ENCODE measurements at places on chromosomes 7 and 10.

- no peak for DNase-seq
These were observed 23.7 kb downstream of the RTKN2 start for GRCh38 chr10:62244785-62245467.

GRCh38 chr7:95517870-95518269 lies 32.1 kb downstream of the ASB4 start:
- no peak for DNase-seq

DNA sequence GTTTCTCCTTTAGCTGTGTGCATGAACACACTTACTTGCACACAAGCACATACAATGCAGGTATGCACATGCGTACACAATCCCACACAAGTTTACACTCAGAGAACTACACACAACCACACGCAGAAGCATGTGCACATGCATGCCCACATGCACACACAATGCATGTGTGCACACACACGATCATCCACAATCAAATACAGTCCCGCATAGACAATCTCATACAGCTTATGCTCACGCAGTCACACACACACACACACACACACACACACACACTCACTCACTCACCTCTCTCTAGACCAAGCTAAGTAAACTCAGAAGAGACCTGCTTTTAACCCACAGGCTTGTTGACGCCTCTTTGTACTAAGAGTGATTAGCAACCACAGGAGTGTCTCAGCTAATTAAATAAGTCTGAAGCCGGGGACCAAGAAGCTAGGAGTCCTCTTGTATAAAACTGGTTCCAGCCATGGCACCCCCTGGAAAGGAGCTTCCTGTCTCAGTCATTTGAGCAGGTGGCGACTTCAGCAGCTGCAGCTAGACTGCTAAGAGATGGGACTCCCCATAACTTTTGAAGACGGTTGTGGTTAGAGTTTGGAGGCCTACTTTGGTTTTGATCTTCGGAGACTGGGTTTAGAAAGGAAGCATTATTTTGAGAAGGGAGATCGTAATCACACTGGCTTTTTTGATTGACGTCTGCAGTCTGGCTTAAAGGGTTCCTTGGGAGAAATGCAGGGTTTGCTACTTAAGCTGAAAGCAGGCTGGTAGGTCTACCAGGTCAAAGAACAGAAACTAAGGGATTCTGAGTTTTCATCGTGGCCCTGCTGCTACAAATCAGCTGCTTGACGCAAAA lies 82.3 kb upstream of the ADRB1 start:
- no peak for DNase-seq

- no peak for DNase-seq
These were observed 62.1 kb upstream of the COL13A1 start for GRCh38 chr10:69739634-69740033.

GRCh38 chr7:121544726-121545125 lies 148.6 kb upstream of the FAM3C start:
- no peak for DNase-seq

DNA sequence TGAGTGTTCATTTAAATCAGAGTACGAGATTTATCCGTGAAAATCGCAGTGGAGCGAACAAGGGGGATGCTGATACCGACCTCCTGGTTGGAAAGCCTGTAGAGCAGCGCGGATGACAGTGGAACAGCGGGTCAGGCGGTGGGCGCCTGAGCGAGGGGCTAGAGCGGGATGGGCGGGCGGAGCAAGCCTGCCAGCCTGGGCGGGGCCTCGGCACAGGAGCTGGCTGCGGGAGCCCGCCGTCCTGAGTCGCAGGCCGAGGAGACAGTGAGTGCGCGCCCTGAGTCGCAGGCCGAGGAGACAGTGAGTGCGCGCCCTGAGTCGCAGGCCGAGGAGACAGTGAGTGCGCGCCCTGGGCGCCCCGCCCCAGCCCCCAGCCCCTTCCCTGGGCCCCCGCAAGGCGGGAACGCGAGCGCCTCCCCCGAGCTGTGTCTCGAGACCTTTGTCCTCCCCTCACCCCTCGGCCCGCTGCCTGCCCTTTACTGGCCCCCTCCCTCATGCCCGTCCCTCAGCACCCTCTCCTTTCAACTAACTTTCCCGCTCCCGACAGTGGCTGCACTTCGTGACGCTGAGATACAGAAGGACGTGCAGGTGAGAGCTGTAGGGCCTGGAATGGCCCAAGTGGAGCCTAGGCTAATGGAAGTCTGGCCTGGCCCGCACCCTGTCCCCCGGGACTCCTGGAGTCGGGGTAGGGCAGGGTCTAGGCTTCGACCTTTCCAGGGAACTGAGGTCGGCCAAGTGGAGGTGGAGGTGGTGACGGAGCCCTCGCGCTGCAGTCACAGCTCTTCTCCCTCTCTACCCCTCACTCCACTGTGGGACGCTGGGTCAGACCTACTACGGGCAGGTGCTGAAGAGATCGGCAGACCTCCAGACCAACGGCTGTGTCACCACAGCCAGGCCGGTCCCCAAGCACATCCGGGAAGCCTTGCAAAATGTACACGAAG lies at the start of gene AS3MT:
Gene AS3MT (plus strand): TSS at position 213 of the 941 bp plus-strand sequence. CDS start 123 bp downstream, at position 336.
- DNase-seq = peak; percentile 79

DNA sequence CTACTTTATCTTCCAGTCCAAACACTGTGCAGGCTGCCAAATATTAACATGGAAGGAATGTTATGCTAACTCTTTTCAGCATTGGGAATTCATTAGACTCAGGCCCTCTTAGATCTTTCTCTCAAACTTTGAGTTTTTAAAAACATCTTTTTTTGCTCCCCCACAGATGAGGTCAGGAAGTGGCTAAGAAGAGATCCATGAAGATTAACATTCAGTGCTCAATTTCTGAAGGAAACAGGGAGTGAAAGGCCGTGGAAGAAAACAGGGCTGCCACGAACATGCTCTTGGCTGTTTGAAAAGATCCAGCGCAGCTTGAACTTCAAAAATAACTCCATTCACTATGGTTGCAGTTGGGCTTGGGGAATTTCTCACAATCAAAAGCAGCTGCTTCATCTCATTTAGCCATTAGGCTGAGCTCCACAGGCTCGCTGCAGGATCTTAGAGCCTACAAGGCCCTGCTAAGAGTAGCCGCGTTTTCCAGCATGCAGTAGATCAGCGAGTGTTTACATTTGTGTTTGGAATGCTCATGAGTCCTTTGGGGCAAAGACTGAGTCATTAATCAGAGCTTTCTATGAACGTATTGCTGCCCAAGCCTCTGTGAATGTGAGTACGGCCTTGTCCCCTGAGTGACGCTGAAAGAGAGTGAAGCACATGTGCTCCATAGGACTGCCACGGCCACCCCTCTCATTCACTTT lies 41.2 kb upstream of the TNS3 start:
- peak; percentile 39 for DNase-seq

DNA sequence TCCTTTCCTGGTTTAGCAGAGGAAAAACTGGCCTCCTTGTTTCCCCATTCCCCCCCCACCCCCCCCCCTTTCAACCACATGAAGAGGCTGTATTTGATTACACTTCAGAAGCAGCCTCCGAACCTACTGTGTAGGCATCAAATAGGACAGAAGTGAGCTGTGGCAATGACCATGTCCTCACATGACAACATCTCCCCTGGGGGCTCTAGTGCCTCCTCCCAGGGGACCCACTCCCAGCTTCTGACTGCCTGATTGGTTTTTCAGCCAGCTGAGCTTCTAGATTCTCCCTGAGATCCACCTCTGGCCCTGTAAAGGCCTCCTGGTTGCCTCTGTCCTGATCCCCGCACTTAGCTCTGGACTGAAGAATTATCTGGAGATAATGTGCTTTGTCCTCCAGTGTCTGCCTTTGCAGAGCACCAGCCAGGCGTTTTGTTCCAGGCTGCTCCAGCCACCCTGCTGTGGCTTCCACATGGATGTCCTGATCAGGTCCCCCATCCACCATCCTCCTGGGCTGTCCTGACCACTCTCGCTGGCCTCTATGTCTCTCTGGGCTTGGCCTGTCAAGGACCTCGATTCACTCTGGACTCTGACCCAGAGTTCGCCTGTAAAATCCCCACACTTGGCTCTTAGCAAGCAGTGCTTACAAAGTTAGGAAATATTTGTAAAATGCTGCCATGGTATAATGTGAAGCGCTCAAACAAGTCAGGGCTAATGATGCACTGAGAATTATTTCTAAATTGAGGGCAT lies 42.4 kb upstream of the TOMM7 start:
- no peak for DNase-seq

- DNase-seq = no peak
These were observed 34.5 kb downstream of the FAM25A start for GRCh38 chr10:87054373-87055295.

- no peak for DNase-seq
These were observed 105.5 kb downstream of the WNT2 start for GRCh38 chr7:117217106-117218035.

DNA sequence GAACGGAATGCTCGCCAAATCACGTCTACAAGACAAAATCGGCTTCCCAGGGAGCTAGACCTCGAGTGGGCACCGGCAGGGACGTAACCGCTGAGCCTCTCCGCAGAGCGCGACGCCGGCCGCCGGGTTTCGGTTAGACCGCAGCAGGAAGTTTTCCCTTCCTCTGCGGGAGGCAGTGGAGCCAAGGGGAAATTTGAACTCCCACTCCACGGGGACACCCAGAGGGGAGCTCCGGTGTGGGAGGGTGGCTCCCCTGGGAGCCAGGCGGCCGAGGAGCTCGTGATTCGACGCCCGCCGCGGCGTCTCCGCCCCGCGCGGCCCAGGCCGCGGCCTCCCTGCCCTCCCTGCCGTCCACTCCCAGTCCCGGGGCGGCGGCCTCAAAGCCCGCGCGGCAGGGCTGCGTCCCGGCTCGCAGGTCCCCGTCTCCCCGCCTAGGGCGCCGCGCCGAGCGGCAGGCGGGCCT lies 426 bp downstream of the SYPL1 start:
- DNase-seq = peak; percentile 54

- no peak for DNase-seq
These were observed 95.4 kb downstream of the TCF7L2 start for GRCh38 chr10:113045147-113046055.

DNA sequence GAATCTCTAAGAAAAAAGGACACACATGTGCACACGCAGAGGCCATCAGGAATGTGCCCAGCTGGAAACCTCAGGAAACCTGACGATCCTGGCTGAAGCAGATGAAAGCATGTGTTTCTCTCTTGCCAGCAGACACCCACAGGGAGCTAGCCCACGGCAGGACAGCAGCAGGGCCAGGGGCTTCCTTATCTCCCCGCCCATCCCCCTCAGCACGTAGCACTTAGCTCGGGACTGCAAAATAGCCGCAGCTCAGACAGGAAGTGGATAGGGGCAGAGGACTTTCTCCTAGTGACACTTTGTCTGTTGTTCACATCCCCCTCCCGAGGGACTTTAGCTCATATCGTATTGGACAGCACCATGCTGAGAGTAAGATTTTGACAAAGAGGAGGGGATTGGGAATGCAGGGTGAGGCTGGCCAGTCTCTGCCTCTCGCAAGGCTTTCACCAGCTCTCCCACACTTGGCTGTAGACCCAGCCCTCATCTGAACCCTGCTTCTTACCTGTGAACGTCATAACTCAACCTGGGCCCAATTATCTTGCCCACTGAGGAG lies 63.8 kb downstream of the MKI67 start:
- DNase-seq = no peak

DNA sequence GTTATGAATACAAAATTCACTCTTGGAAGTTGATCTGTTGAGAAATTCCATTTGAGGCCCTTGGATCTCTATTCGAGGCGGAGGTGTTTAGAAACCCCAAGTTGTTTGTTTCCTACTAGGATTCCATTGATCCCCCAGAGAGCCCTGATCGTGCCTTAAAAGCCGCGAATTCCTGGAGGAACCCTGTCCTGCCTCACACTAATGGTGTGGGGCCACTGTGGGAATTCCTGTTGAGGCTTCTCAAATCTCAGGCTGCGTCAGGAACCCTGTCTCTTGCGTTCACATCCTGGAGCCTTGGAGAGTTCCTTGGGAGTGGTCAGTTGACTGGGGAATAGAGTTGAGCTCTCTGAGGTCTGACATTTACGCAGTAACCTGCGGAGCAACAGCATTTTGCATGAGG lies 1.2 kb downstream of the CFAP69 start:
- no peak for DNase-seq

- DNase-seq = no peak
These were observed 41.9 kb downstream of the CALML3 start for GRCh38 chr10:5566614-5567013.

GRCh38 chr7:158014976-158015375 lies 572.6 kb downstream of the PTPRN2 start:
- no peak for DNase-seq

- no peak for DNase-seq
These were observed 4.8 kb downstream of the STRIP2 start for GRCh38 chr7:129438839-129439651.

- DNase-seq = no peak
These were observed 516.8 kb downstream of the ACTR3B start for GRCh38 chr7:153276394-153276793.

GRCh38 chr7:131095346-131095745 lies 232.3 kb upstream of the MKLN1 start:
- DNase-seq = no peak

GRCh38 chr7:100745184-100745583 lies 11.8 kb downstream of the ZAN start:
- DNase-seq = no peak

DNA sequence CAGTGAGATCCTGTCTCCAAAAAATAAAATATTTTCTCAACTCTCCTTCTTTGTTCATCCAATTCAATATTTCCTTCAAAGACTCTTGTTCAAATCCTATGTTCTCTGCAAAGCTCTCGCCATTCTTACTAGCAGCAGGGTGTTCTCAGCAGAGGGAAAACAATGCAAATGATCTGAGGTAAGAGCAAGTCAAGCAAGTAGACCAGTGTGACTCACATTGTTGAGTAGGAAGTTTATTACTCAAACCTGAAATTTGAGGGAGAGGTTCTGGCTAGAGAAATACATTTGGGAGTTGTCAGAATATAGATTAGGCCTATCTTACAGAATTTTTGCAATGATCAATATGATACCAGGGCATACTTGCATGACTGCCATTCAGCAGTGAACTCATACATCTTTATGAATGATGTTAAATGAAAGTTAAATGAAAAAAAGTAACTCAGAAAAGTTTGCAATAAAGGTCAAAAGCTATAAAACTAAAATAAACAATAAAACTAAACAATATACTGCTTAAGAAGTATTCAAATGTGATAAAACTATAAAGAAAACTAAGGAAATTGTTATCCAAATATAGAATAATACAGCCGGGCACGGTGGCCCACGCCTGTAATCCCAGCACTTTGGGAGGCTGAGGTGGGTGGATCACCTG lies 5.8 kb downstream of the IDE start:
- no peak for DNase-seq

GRCh38 chr10:78081292-78081691 lies 47.6 kb downstream of the RPS24 start:
- DNase-seq = no peak

DNA sequence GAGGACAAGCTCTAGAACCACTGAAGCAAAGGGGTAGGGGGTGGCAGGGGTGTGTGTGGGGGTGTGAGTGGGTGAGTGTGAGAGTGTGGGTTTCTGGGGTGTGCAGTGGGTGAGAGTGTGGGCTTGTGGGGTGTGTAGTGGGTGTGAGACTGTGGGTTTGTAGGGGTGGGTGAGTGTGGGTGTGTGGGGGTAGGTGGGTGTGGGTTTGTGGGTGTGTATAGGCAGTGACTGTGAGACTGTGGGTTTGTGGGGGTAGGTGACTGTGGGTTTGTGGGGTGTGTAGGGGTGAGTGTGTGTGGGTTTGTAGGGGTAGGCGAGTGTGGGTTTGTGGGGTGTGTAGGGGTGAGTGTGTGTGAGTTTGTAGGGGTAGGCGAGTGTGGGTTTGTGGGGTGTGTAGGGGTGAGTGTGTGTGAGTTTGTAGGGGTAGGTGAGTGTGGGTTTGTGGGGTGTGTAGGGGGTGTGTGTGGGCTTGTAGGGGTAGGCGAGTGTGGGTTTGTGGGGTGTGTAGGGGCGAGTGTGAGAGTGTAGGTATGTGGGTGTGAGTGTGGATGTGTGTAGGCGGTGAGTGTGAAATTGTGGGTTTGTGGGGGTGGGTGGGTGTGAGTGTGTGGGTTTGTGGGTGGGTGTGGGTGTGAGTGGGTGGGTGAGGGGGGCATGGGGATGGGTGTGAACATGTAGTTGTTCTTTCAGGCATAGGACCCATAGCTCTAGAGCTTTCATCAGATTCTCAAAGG lies 8.8 kb downstream of the NOS3 start:
- DNase-seq = no peak

Measured in HuH-7.5 (cell line).